H9 (cell line): ENCODE measurements at places on chromosomes 12 and 14. TPM values are rescaled to one million over a fixed set of nuclear protein-coding genes. Genes with fewer than 3 reads are reported as not detected.

- no peak overlapping the region for H3K4me3 ChIP-seq
- no peaks in the 10 kb centered on the region; the same call in 1 of the 2 replicates for H3K27me3 ChIP-seq
- no peaks in the 10 kb centered on the region for H3K36me3 ChIP-seq
- no peaks in the 10 kb centered on the region for H3K4me1 ChIP-seq
- no peak overlapping the region for H3K27ac ChIP-seq
Measured at GRCh38 chr14:72847721-72848120, 46.2 kb downstream of the DPF3 start.

DNA sequence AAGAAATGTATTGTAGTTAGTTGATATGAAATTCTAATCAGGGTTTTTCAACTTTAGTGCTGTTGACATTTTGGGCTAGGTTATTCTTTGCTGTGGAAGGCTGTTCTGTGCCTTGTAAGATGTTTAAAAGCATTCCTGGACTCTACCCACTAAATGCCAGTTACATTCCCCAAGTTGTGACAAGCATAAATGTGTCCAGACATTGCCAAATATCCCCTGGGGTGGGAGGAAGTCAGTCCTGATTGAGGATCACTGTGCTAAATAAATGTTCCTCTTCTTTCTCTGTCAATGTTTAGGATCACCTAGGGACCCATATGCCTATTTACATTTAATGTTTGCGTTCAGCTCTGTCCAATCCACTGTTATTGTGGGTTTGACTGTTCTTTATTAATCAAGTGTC is 268.3 kb downstream of the TMTC2 start:
- no peaks in the 10 kb centered on the region for H3K27me3 ChIP-seq
- no peaks in the 10 kb centered on the region for H3K4me1 ChIP-seq
- DNase-seq: no peak
- H3K27ac ChIP-seq: no peak overlapping the region
- H3K4me3 ChIP-seq: no peak overlapping the region

DNA sequence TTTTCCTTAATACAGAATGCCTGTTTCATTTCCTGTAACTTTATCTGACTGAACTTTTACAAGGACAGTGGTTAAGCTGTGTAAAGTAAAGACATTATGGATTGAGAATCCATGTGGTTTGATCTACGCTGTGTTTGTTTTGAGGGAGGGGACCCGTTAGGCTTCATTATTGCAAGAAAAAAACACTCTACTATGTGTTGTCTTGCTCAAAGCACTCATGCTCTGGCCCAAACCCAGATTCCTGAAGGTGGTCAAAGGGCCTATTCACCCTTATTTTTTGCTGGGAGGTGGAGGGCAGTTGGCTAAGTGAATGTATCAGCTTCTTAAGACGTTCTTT is 11.9 kb downstream of the RNF10 start:
- no peak overlapping the region for H3K27ac ChIP-seq
- no peak overlapping the region for H3K4me3 ChIP-seq
- no peak for DNase-seq
- H3K36me3 ChIP-seq: peaks cover 17% of the 10 kb centered on the region

The CLEC12A gene
- total RNA-seq: not detected in 2 replicates

The OR6S1 gene
- total RNA-seq: not detected in 2 replicates
